ENCODE measurements at places on chromosomes 16 and 17.

GRCh38 chr16:27486344-27486743 is 63.4 kb downstream of the GTF3C1 start:
- no peak for DNase-seq

DNA sequence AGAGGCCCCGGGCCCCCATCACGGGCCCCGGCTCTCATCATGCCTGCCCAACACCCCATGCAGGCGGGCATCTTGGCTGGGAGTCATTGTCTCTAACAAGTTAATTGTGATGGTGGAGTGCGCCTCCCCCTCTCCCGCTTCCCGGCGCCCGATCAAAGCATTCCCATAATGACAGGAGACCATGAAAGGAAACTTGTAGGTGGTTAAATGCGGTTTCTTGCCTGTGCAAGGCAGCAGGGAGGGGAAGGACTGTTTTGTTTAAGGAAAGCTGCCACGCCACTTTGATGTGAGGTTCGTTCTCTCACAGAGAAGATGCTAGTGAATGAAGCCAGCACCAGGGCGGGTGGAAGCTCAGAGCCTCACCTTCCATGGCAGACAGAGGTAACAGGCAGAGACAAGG is 45.4 kb downstream of the C16orf78 start:
- DNase-seq, result no peak

DNA sequence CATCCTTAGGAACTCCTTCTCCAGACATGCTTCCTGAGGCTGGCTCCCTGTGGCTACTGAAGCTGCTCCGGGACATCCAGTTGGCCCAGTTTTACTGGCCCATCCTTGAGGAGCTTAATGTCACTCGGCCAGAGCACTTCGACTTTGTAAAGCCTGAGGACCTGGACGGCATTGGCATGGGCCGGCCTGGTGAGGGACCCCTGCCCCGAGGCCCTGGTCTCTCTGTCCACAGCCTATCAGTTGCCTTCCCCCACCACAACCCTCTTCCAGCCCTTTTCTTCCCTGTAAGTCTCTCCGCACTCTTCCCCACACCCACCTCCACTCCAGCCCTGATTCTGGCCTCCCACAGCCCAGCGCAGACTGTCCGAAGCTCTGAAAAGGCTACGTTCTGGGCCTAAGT is 2.0 kb downstream of the TNK1 start:
- no peak for DNase-seq

DNA sequence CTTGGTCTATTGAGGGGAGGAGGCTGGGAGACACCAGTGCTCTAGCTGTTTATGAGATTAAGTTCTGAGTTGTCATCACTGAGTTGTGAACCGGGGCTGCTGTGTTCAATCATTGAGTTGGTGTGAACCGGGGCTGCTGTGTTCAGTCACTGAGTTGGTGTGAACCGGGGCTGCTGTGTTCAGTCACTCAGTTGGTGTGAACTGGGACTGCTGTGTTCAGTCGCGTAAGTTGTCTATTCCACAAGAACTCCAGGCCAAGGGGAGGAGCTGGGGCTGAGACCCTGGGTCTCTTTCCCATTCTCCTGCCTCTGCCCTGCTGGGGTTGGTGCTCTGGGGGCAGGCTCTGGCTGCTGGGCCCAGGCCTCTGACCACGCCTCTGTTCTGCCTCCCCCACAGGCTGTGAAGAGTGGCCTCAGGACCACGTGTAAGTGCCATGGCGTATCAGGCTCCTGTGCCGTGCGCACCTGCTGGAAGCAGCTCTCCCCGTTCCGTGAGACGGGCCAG is 24.5 kb downstream of the WNT9B start:
- no peak for DNase-seq

- no peak for DNase-seq
Measured at GRCh38 chr16:73147958-73148357, 100.0 kb upstream of the ZFHX3 start.

DNA sequence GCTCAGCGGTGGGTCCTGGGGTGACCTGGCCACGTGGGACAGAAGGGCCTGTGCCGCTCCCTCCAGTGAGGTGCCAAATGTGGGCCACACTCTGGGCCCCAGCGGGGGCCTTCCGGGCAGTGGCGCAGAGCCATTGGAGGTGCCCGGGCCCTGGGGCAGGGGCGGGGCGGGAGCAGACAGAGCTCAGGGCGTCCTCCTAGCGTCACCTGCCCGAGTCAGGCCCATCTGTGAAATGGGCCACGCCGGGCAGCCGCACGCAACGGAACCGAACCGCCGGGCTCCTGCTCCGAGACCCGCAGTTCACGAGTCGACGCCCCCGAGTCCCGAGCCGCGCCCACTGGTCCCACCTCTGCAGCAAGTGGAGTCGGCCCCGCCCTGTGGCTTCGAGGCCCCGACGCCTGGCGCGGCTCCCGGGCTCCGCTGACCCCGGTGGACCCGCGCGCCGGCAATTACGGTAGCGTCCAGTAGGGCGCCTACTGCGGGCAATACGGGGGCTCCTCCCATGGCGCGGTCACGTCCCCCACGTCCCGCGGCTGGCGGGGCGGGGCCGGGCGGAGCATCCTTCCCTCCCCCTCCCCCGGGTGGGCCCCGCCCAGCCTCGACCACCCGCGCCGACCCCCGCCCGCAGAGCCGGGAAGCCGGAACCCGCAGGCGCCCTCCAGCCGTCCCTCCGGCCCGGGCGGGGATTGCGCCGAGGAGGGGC is 1.9 kb downstream of the SLC16A3 start:
- no peak for DNase-seq

GRCh38 chr16:58013201-58013956 is 12.2 kb downstream of the USB1 start:
- DNase-seq, result no peak

GRCh38 chr16:65114527-65114926 is 7.3 kb downstream of the CDH11 start:
- no peak for DNase-seq

DNA sequence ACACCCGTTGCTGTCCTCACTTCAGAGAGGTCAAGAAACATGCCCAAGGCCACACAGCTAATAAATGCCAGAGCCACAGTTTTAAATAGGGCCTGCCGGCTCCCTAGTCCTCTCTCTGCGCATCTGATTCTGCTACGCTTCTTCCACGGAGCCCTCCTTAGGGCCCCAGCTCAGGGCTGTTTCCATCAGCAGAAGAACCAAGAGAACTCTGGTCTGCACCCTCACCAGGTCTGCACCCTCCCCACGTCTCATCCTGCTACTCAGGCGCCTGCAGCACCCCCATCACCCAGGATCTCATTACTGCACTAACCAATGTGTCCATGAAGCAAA is 79.5 kb upstream of the NKD1 start:
- DNase-seq, result no peak

DNA sequence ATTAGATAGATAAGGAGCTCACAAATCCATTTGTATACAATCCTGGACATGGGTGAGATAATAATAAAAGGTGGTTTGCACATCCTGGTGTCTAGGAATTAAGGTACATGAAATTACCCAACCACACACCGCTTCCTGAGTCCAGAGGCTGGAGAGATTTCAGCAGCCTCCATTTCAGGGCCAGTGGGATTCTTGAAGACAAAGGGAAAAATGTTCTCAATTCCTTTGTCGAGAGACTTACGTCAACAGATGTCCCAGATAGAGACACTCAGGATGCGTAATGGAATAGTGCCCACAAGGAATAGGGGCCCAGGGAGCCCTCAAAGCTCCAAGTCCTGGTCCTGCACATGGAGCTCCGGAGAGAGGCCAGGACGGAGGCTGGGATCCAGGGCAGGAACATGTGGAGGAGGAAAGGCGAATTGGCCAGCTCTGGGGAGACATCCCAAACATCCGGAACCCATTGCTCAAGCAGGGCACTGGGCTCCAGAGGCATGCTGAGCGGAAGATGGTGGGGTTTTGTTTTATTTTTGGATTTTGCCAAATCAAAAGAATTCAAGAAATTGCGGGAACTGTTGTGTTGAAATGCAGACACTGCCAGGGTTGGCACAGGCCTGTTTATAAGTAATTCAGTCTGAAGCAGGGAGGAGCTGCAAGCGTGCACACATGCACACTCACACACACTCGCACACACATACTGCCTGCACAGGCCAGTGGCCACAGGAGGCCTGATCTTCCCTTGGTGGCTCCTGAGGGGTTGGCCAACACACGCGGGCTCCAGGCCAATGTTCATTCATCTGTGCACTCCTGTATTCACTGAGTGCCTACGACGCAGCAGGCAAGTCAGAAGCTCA is 97.2 kb downstream of the NOG start:
- no peak for DNase-seq

DNA sequence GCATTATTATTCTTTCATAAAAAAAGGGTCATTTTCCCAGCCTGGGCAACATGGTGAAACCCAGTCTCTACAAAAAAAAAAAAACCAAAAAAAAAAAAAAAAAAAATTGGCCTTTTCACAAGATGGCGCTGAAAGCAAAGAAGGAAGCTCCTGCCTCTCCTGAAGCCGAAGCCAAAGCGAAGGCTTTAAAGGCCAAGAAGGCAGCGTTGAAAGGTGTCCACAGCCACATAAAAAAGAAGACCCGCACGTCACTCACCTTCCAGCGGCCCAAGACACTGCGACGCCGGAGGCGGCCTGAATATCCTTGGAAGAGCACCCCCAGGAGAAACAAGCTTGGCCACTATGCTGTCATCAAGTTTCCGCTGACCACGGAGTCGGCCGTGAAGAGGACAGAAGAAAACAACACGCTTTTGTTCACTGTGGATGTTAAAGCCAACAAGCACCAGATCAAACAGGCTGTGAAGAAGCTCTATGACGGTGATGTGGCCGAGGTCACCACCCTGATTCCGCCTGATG is 4.9 kb upstream of the PGAP6 start:
- no peak for DNase-seq

GRCh38 chr16:6684076-6684673 is 648.5 kb upstream of the RBFOX1 start:
- DNase-seq, result no peak

DNA sequence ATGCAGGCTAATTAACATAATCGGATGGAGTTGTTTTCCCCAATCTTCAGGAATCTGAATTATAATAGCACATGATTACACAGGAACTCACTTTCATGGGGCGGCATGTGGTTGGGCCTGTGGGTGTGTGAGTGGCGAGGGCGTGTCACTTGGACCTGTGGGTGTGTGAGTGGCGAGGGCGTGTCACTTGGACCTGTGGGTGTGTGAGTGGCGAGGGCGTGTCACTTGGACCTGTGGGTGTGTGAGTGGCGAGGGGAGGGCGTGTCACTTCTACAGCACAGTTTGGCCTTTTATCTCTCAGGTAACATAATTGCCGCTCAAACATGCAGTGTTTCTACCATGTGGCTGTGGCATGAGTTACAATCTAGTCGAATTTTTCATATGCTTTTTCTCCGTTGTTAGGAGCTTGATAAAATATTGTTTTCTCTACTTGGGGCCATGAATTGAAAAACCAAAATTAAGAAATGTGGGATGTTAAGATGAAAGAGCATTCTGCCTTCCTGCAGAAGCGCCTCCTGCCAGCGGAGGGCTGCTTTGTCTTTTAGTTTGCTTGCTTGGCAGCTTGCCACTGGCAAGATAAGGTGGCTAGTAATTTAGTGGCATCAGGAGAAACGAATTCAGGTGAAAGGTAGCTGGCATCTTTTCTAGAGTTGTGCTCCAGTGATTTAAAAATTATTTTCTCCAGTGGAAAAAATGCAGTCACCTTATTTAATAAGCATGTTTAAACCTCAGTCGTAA is 36.2 kb downstream of the USP10 start:
- peak; percentile 31 for DNase-seq

DNA sequence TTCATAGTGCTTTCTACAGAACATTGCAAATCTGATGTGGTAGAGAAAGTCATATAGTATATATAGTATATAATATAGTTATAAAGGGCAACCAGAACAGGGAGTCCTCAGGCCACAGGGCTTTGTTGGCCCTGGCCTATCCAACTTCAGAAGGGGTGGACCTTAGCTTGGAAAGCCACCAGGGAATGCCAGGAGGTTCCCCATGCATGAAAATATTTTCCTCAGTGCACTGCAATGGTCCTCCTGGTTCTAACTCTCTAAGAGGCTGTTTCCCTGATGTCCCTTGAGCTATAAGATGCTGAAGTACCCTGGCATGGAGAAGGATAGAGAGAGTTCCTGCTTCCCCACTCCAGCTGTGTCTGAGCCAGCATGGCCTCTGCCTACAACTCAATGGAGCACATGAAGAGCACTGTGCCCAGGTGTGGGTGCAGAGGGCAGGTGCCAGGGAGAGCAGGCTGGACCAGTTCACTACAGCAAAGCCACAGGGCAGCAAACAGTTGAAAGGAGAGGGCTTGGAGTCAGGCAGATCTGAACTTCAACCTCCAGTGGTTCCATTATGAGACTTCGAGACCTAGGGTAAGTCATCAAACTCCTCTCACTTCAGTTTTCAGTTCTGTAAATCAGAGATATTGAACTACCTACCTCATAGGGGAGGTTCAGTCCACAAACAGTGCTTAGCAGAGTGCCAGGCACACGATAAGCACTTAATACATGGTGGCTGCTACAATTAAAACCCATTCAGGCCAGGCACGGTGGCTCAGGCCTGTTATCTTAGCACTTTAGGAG is 183.1 kb downstream of the SALL1 start:
- DNase-seq, result no peak

DNA sequence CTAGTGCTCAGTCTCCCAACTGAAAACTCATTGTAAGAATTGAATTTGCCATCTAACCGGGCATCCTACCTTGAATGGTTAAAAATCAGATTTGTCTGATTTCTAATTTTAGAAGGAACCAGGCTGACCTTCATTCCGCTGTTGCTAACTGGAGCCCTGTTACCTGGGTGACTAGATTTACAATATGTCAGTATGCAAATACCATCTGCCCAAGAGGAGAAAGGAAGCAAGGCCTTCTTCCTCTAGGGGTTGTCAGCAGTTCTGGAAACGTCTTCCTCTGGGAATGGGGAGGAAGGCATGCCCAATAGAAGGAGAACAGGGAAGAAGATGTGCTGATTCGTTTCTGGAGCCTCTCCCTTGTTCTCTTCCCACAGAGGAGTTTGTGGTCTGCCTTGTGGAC is 137.9 kb downstream of the PITPNC1 start:
- DNase-seq, result no peak

DNA sequence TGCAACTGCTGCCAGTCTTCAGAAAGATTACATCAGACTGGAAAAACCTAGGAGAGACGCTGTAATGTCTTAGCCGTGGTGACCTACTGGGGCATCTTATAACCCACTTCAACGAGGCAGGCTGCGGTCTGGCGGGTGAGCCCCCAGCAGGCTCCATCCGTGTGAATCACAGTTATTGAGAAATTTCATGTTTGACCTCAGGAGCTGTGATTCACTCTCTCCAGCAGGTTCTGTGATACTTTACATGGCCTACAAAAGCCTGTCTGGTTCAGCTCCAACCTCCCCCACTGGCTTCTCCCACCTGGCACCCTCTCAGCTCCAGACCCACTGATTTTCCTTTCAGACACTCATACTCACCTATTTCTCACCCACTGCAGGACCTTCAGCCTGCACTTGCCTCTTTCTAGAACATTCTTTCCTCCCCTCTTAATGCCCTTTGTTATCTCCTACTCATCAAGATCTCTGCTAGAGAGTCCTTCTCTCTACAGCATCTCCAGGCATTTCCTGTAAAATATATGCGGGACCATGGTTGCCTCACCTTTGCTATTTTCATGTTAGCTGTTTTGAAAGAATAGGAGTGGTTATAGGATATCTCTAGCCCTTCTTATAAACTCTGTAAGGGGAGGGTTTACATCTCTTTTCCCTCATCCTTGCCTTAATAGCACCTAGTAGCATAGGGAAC is 227.9 kb downstream of the MAF start:
- no peak for DNase-seq
